ENCODE measurements at places on chromosomes 13 and 19.

- no peak for DNase-seq
These were observed 12.4 kb upstream of the CNFN start for GRCh38 chr19:42402376-42403116.

GRCh38 chr13:74560325-74560724 is 426.1 kb upstream of the KLF12 start:
- no peak for DNase-seq

DNA sequence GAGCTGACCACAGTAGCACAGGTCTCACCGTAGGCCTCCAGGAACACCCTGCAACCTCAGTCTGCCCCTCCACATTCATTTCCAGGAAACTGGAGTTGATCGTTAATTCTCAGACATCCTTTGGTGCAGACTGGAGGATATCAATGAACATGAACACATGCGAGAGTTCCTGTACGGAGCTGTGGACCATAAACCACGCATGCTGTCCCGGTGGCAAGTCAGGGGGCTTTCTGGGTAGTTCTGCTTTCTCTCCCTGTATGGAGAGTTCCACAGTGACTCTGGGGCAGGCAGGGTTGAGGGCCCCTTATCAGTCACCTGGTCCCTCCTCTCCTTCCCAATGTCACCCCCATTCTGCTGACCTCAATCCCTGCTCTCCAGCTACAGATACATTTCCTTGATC is 55.5 kb upstream of the URI1 start:
- DNase-seq, result no peak

- DNase-seq, result no peak
These were observed 14.2 kb downstream of the KLF5 start for GRCh38 chr13:73073050-73073449.

GRCh38 chr19:40465025-40465556 is 454 bp downstream of the BLVRB start:
- DNase-seq, result no peak

- DNase-seq, result no peak
These were observed 22.2 kb upstream of the ERVV-1 start for GRCh38 chr19:52991484-52991883.

DNA sequence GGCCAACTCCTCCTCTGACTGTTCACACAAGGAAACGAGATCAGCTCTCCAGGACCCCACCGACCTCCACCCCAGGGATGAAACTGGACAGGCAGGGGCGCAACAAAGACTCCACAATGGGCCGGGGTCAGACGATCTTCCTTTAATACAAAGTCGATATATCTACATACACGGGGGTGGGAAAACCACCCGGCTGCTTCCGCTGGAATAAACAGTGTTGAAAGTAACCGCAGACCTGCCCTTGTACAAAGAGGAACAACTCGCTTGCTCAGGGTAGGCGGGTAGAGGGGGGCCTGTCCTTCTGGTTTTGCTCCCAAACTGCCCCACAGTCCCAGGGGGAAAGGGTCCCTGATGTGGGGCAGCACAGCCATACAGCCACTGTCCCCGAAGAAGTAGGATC is 135.2 kb downstream of the PTPRS start:
- DNase-seq, result no peak

- DNase-seq, result no peak
These were observed 89.0 kb upstream of the CLDN10 start for GRCh38 chr13:95463531-95463930.

- DNase-seq, result no peak
These were observed 38.8 kb downstream of the VSTM2B start for GRCh38 chr19:29564574-29565005.

- DNase-seq, result no peak
These were observed 449.7 kb downstream of the IRS2 start for GRCh38 chr13:109336730-109337129.

DNA sequence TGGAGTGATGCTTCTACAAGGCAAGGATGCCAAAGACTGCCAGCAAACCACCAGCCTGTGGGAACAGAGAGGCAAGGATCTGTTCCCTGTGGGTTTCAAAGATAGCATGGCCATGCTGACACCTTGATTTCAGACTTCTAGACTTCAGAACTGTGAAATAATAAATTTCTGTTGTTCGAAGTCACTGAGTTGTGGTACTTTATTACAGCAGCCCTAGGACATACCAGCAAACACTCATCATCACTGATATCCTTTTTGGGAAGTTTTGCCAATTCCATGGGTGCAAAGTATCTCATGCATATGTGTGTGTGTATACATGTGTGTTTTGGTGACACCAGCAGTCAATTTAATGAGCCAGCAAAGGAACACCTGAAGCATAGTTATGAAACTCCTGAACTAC is 21.0 kb downstream of the LMO7 start:
- DNase-seq, result no peak

GRCh38 chr19:1445185-1445931 is 4.6 kb upstream of the APC2 start:
- peak; percentile 53 for DNase-seq

DNA sequence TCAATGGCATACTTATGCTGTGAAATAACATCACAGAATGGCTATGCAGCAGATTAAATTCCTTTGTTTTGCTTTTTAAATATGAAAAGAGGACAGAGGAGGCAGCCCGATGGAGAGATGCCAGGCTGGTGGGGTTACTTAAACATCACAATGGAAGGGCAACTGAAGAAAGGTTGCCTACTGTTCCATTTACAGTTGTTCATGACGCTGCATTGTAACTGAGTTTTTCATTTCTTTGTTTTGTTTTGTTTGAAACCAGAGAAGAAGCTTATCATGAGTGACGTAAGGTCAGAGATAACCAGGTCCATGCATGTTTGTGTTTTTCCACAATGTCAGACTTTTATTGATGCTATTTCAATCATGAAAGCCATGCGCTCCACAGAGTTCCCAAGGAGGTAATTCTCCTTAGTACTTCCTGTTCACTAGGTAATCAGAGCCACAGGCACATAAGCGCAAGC is 273.8 kb downstream of the LHFPL6 start:
- DNase-seq, result no peak

DNA sequence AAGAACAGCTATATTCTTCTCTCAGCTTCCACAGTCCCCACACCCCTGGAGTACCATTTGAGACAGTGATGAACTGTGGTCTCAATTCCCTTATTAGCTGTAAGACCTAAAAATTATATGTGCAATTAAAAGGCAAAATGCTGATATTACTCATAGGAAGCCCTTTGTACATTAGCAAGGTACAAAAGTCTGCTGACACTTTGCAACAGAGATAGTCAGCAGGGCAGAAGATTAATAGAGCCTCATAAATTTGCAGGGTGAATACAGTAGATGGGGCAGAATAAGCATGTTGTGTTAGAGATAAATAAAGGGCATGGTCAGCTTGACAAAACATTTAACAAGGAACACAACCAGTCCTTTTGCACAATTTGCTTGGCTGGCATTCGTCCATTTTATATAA is 210.0 kb upstream of the OBI1 start:
- no peak for DNase-seq

- no peak for DNase-seq
These were observed 8.1 kb downstream of the SULT2B1 start for GRCh38 chr19:48560095-48560530.

GRCh38 chr19:14411938-14412245 is 7.2 kb downstream of the DDX39A start:
- DNase-seq, result no peak

- DNase-seq, result no peak
These were observed 222.8 kb downstream of the NDFIP2 start for GRCh38 chr13:79703772-79704171.

- no peak for DNase-seq
These were observed 2539.0 kb upstream of the PCDH20 start for GRCh38 chr13:63954683-63955082.

DNA sequence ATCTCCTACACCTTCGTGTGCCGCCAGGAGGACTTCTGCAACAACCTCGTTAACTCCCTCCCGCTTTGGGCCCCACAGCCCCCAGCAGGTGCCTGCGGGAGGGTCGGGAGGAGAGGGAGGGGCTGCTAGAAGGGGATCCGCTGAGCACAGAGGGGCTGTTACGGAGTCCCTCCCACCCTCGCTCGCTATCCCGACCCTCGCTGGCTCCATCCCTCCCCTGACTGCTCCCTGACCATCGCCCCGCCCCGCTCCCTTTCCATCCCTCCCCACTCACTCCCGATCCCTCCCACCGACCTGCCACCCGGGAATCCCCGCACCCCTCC is 780 bp downstream of the CD177 start:
- DNase-seq, result no peak

DNA sequence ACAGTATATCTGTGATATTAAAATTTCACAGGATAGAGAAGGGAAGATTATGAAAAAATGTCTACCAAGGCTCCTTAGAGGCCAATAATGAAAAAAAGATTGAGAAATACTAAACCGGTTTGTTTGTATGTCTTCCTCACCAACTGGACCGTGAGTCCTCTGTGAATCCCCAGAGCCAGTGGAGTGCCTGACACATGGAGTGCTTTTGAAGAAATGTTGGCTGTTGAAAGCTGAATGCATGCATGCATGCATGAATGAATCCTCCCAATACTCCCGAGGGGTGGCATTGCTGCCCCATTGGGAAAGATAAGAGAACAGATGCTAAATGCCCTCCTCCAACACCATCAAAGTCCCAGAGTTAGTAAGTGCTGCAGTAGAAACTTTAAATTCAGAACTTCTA is 152.7 kb upstream of the SERP2 start:
- DNase-seq, result no peak

DNA sequence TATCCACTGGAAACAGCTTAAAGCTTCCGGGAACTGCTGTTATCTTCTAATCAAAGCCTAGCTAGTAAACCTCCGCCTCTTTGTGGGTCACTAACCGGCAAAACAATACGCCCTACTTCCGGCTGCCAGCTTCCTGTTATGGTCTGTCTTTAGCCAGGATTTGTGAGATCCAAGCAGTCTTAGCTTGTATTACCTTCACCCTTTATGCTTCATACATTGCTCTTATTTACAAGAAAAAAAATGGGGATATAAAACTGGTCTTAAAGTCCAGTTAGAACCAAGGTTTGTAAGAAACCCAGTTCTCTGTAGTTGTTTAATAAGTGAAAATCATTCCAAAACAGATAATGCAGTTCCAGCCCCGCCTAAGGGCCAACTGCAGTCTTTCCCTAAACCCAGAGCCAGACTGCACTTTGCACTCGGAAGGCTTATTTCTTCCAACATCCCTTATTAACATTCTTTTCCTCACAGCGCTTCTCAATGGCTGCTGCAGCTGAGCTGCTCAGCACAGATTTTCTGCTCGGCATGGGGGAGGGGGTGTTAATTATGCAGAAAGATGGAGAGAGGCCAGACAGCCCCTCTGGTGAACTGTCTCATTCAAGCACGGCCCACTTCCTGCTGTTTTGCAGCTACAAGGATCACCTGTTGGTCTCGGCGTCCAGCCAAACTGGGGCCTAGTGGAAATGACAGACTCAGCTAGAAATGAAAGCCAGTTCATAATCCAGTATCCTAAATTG is 368.4 kb downstream of the KLF12 start:
- peak; percentile 36 for DNase-seq

GRCh38 chr13:43529796-43530195 is 257.0 kb downstream of the ENOX1 start:
- no peak for DNase-seq

- no peak for DNase-seq
These were observed 1.7 kb downstream of the MAP3K10 start for GRCh38 chr19:40192758-40193586.

GRCh38 chr19:41376998-41377365 is 649 bp downstream of the TMEM91 start:
- DNase-seq, result no peak

DNA sequence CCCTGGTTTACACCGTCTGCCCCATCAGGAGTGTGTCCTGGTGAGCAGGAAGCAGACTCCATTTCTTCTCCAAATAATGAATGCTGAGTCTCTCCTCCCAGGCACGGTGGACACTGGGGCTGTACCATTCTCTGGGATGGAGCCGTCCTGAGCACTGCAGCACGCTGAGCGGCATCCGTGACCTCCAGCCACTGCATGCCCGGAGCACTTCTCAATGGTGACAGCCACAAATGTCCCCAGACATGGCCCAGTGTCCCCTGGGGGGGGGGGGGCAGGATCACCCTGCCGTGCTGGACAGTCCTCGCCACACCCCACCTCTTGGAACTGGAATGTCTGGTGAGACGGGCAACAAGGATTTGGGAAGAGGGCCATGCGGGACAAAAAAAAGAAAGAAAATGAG is 37.4 kb downstream of the GNG7 start:
- DNase-seq, result no peak

- DNase-seq, result no peak
These were observed 10.0 kb upstream of the IGSF23 start for GRCh38 chr19:44603201-44603945.

DNA sequence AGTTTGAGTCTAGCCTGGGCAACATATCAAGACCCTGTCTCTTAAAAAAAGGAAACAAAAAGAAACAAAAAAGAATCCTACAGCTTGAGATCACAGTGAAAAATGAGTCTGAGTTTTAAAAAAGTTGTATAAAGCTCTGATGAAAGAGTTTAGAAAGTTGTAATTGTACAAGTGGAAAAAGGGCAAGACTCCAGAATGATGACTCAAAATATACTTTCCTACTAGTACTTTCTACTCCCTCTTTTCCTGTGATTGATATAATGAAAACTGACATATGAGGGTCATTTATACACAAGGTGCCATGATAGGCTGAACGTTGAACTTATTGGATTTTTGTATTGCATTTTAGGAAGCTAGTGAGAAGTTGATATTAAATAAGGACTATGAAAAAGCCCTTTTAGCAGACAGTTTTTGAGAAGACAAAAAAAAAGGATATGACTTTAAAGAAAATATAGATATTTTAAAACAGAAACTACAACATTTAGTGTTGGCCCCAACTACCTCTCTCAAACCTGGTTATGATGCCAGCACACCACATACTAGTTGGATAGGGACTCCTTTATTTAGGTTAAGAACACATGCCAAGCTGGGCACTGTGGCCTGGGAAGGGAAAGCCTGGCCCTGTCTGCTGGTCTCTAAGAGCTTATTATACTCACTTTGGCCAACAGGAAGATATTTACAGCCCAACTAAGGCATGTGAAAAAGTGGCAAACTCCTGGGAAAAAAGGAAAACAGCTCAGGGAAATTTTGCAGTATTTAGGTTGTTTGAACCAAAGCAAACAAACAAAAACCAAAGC is 116.6 kb downstream of the KL start:
- no peak for DNase-seq

GRCh38 chr19:10782795-10783194 is 53.2 kb downstream of the TMED1 start:
- DNase-seq, result no peak

DNA sequence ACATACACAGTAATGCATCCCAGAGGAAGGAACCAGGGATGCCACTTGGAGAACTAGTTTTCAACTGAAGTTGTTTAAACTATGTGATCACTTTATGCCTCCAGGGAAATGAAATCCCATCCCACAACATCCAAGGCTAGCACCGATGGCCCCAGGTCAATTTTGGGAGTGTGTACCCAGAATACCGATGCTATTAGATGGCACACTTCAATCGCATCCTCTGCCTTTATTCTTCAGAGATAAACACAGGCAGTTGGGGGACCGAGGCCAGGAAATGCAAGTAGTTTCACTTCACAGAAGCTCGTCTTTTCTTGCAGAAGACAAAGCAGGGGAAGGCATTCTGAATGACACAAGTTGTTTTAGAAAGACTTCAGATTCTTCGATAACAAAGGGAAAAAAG is 13.8 kb downstream of the STK24 start:
- DNase-seq, result no peak
